ENCODE measurements at places on chromosomes 7 and 10. TPM values are rescaled to one million over a fixed set of nuclear protein-coding genes. Genes with fewer than 3 reads are reported as not detected.

- no peak overlapping the region for H3K4me3 ChIP-seq
- H3K27me3 ChIP-seq = no peaks in the 10 kb centered on the region
- peaks cover 6% of the 10 kb centered on the region for H3K4me1 ChIP-seq
- H3K36me3 ChIP-seq = no peaks in the 10 kb centered on the region
- DNase-seq = peak; percentile 80
- no peak overlapping the region for H3K27ac ChIP-seq
These were observed 293.0 kb upstream of the IMMP2L start for GRCh38 chr7:111855161-111855841.

- H3K27me3 ChIP-seq = no peaks in the 10 kb centered on the region
- no peak overlapping the region for H3K27ac ChIP-seq
- H3K36me3 ChIP-seq = peaks cover 33% of the 10 kb centered on the region
- no peak overlapping the region for H3K4me3 ChIP-seq
- no peak for DNase-seq
These were observed 13.4 kb downstream of the INTS1 start for GRCh38 chr7:1490837-1491236.

- H3K36me3 ChIP-seq = no peaks in the 10 kb centered on the region
- no peaks in the 10 kb centered on the region for H3K4me1 ChIP-seq
- H3K4me3 ChIP-seq = no peak overlapping the region
- no peak overlapping the region for H3K27ac ChIP-seq
- no peak for DNase-seq
These were observed 3.5 kb downstream of the NRCAM start for GRCh38 chr7:108452707-108453106.

DNA sequence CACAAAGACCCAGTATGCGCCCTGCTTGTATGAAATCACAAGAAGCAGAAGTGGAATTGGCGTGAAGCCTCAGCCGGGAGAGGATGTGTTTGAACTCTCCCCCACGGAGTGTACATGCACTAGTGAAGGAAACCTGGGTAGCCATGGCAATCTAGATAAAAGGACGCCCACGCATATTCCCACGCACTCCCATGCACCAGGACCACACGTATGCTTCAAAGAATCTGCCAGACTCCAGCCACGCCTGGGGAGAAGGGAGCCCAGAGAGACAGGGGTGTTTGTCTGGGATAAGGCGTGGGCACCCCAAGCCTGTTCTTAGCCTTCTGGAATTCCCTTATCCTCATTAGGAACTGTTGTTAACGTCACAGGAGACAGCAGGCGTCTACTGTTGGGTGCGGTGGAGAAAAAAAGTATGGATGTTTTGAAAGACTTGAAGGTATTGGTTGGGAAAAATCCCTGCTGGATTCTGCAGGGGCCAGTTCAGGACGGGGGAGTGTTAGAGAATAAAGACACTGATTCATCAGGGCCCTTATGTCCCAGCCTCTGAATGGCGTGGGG lies 28.9 kb upstream of the ECHDC3 start:
- no peaks in the 10 kb centered on the region for H3K27me3 ChIP-seq
- H3K4me3 ChIP-seq = no peak overlapping the region
- H3K36me3 ChIP-seq = no peaks in the 10 kb centered on the region
- H3K27ac ChIP-seq = peak overlapping the region; percentile 32
- no peaks in the 10 kb centered on the region for H3K4me1 ChIP-seq

SHH gene
- 0.99 TPM for total RNA-seq

STN1 gene
- 13.5 TPM for total RNA-seq

DNA sequence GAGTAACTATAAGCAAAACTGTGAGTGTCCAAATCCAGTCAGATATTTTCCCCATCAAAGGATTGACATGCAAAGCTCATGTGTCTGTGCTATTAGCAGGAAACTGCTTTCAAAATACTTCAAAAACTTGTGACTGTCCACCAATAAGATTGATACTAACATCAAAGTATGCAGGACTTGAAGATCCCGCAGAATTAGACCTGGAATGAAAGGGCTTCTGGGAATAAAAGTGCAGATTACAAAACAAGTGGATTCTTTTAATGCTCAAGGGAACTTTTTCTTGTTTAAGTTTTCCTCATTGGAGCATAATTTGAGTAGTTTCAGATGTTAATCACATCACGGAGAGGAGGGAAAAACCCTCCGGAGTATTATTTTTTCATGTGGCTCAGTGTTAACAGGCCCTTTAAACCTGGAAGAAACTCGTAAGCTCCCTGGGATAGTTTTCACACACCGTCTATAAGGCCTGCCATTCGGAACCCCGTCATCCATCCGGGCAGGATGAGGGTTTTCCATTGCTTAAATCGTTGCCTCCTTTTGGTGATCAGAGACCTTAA lies 33.9 kb upstream of the MKX start:
- DNase-seq = no peak
- no peak overlapping the region for H3K4me3 ChIP-seq
- no peaks in the 10 kb centered on the region for H3K4me1 ChIP-seq
- H3K36me3 ChIP-seq = no peaks in the 10 kb centered on the region

DNA sequence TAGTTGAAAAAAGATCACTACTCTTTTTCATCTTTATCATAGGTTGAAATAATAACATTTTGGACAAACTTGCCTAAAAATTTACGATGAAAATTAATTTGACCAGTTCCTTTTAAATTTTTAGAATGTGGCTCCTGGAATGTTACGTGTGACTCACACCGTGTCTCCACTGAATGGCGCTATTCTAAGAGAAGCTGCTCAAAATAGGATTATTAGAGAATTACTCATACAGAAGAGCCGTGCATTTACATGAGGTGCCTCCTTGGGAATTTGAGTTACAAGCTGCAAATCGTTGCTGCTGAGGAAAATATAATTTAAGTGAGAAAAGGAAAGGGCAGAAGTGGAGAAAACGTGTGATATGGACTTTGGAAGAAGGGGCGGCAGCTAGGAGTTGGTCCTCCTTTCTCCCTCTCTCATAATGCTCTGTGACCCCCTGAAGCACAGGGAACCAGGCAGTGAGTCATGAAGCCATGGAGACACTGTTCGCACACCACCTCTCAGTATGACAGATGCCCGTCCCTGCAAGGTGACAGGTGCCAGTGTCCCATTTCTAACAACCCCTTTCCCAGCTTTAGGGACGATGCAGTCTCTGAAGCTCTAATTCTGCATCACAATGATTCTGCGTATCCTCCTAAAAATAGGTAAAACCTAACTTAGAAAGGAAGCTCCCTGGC lies 323.2 kb upstream of the COBL start:
- H3K27me3 ChIP-seq = peaks cover 8% of the 10 kb centered on the region
- H3K27ac ChIP-seq = no peak overlapping the region
- H3K4me1 ChIP-seq = no peaks in the 10 kb centered on the region

DNA sequence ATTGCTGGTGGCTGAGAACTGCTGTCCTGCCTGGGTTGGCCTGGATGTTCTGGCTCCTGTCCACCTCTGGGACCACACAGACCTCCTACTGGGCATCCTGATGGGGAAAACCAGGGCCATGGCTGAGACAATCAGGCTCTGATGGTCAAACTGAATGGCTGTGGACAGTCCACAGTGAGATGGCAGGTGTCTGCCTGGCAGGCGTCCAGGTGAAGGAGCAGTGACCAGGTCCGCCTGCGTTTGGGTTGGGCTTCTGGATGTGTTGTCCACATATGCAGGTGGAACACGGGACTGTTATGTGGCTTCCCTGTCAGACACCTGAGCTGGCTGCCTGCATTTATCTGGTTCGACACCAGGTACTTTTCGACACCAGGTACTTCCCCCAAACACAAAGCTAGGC lies 241.7 kb downstream of the BUB3 start:
- no peaks in the 10 kb centered on the region for H3K4me1 ChIP-seq
- no peaks in the 10 kb centered on the region for H3K27me3 ChIP-seq
- H3K36me3 ChIP-seq = no peaks in the 10 kb centered on the region
- H3K27ac ChIP-seq = no peak overlapping the region

MRPL32 gene
- total RNA-seq = 98.1 TPM

GRCh38 chr7:18828994-18829857 lies 288.2 kb downstream of the TWIST1 start:
- DNase-seq = no peak
- no peaks in the 10 kb centered on the region for H3K27me3 ChIP-seq
- H3K4me1 ChIP-seq = no peaks in the 10 kb centered on the region
- H3K4me3 ChIP-seq = no peak overlapping the region

DNA sequence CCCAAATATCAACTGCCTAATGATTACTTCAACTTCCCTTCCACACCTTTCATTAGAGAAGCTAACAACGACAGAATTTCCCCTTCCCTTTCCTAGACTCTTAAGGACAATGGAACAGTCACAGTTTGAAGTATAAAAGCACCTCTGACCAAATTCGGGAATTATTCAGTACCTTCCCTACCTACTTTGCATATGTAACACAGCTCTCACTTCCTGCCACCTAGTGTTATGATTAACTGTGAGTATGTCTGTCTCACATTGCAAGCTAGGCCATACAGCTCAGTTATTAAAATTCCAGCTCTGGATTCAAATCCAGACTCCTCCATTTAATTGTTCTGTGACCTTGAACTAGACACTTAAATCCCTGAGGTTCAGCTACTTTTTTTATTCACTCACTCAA lies 44.8 kb upstream of the HPSE2 start:
- no peak overlapping the region for H3K27ac ChIP-seq
- DNase-seq = no peak
- H3K4me3 ChIP-seq = no peak overlapping the region
- no peaks in the 10 kb centered on the region for H3K4me1 ChIP-seq

- H3K36me3 ChIP-seq = no peaks in the 10 kb centered on the region
- no peaks in the 10 kb centered on the region for H3K4me1 ChIP-seq
- no peak for DNase-seq
These were observed 41.8 kb downstream of the TMEM168 start for GRCh38 chr7:112748381-112748780.

DNA sequence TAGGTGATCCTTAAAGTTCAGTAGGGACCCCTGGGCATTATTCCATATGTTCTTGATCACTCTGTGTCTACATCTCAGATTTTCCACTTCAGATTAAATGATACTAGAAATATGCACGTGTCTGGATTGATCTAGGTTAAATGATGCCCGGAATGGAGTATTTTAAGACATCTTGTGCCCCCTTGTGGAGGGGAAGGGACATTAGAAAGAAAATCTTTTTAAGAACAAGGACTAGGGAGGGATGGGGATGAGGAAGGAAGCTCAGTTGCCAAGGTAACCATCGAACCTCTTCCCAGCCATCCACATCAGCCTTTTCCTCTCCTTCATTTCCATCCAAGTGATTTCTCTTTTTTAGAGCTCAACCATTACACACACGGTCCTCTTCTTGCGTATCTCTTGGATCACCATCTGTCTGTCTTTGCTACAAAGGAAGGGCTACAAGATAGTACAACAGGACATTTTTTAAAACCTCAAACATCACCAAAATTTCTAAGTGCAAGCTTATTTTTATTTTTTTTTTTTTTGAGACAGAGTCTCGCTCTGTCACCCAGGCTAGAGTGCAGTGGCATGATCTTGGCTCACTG lies 40.5 kb downstream of the PRSS2 start:
- H3K4me1 ChIP-seq = peaks cover 15% of the 10 kb centered on the region
- H3K27me3 ChIP-seq = no peaks in the 10 kb centered on the region
- H3K36me3 ChIP-seq = no peaks in the 10 kb centered on the region
- no peak overlapping the region for H3K27ac ChIP-seq

- H3K36me3 ChIP-seq = no peaks in the 10 kb centered on the region
- no peaks in the 10 kb centered on the region for H3K27me3 ChIP-seq
- no peak overlapping the region for H3K4me3 ChIP-seq
- no peak overlapping the region for H3K27ac ChIP-seq
- DNase-seq = no peak
These were observed 35.3 kb upstream of the STARD3NL start for GRCh38 chr7:38142736-38143135.

NRG3 gene
- 2.6 TPM for total RNA-seq

RSBN1L gene
- total RNA-seq = 17.6 TPM

GRCh38 chr10:50809596-50809995 lies 69.9 kb downstream of the ASAH2B start:
- no peaks in the 10 kb centered on the region for H3K27me3 ChIP-seq
- peaks cover 3% of the 10 kb centered on the region for H3K4me1 ChIP-seq
- no peak overlapping the region for H3K4me3 ChIP-seq
- no peaks in the 10 kb centered on the region for H3K36me3 ChIP-seq

GRCh38 chr7:64889686-64890162 lies 13.3 kb upstream of the ZNF273 start:
- H3K27me3 ChIP-seq = peaks cover 59% of the 10 kb centered on the region
- DNase-seq = peak; percentile 41
- H3K4me1 ChIP-seq = peaks cover 6% of the 10 kb centered on the region
- H3K4me3 ChIP-seq = peak overlapping the region; percentile 76

SUGCT gene
- total RNA-seq = 4.9 TPM

DNA sequence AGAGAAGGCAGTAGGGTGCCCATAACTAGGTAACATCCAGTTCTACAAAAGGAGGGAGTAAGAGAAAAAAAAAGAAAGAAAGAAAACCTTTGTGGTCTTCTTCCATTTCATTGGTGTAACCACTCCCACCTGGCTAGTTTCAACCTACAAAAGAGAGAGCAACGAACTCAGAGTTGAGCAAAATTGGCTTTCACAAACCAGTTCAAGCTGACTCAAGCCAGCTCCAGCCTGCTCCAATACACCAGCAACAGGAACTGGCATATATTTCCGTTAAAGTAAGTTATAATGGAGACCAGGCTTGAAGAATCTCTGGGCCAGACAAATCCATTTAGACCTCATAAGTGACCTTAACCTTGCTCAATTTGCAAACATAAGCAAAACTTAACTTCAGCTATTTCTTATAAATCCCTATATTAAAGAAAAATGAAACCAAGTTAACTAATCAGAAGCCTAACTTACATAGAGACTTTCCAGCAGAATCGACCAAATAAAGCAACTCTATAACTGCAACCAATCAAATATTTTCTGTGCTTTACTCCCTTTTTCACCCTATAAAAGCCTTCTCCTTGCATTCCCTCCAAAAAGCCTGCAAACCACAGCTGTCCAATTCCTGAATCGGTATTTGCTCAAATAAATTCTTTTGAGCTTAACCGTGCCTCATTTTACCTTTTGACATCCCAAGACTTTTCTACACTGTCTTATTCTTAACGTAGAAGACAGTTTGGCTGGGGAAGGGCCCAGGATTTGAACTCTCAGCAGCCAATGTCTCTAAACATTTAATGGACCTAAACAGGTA lies 10.1 kb downstream of the ANKRD22 start:
- no peaks in the 10 kb centered on the region for H3K36me3 ChIP-seq
- H3K27me3 ChIP-seq = peaks cover 76% of the 10 kb centered on the region
- no peaks in the 10 kb centered on the region for H3K4me1 ChIP-seq

- no peak overlapping the region for H3K27ac ChIP-seq
- peaks cover 6% of the 10 kb centered on the region for H3K36me3 ChIP-seq
- H3K4me3 ChIP-seq = no peak overlapping the region
- H3K4me1 ChIP-seq = no peaks in the 10 kb centered on the region
- DNase-seq = no peak
These were observed 21.9 kb downstream of the UBE2D1 start for GRCh38 chr10:58356756-58357155.

FAM221A gene
- 14.4 TPM for total RNA-seq

GRCh38 chr7:137592232-137592896 lies 248.8 kb upstream of the PTN start:
- no peak overlapping the region for H3K27ac ChIP-seq
- peaks cover 8% of the 10 kb centered on the region for H3K4me1 ChIP-seq
- no peak overlapping the region for H3K4me3 ChIP-seq

DNA sequence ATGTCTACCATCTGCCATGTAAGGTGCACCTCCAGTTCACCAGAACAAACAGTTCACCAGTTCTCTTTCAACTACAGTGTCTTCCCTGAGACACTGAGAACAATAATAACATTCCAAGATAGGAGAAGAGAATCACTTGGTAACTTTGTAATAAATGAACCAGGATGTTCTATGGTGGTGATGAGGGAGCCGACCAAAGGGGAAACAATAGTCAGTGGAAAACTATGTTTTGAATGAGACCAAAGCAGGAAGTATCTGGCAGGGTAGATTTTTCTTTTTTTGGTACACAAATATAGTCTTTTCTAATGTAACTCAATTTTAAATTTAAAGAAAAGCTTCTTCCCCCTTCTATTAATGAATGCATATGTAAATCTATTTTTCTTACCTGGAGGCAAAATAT lies 20.0 kb downstream of the HYAL4 start:
- H3K27me3 ChIP-seq = no peaks in the 10 kb centered on the region
- H3K4me1 ChIP-seq = no peaks in the 10 kb centered on the region
- H3K36me3 ChIP-seq = no peaks in the 10 kb centered on the region
- H3K4me3 ChIP-seq = no peak overlapping the region
- no peak for DNase-seq
- H3K27ac ChIP-seq = no peak overlapping the region

All from endodermal cell (in vitro differentiated cells).